Lung (tissue), 17 donors: ENCODE measurements at places on chromosomes 5 and 9.

GRCh38 chr9:116270546-116270945, 117.0 kb downstream of the PAPPA start:
- no peak for DNase-seq

DNA sequence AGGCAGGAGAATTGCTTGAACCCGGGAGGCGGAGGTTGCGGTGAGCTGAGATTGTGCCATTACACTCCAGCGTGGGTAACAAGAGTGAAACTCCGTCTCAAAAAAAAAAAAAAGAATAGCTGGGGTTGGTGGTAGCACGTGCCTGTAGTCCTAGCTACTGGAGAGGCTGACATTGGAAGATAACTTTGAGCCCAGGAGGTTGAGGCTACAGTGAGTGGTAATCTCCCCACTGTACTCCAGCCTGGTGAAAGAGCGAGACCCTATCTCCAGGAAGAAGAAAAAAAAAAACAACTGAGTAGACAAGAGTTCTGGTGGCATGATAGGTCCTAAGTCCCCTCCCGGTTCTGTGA, 26.3 kb downstream of the GOLGA2 start:
- DNase-seq = no peak

- DNase-seq = peak; percentile 17
These were observed 1.0 kb upstream of the CFAP157 start for GRCh38 chr9:127705577-127706379.

GRCh38 chr9:70362952-70363351, 51.5 kb downstream of the KLF9 start:
- DNase-seq = no peak

DNA sequence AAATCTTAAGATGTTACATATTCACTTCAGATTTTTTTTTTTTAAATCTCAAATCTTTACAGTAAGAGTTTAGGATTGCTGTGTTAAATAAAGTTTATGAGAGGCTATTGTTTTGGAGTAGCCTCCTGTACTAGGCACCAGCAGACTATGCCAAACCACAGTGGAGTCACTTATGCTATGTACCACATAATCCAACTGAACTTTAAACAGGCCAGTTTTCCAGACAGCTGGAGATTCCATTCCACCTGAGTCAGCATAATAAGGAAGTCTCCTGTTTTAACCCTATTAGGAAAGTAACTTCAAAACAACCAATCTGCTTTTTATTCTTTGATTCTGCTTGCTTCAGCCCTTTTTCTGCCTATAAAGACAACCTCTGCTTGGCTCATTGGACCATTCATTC, 205.2 kb downstream of the CSNK1G3 start:
- DNase-seq = no peak

- DNase-seq = no peak
These were observed 200.6 kb upstream of the ZNF618 start for GRCh38 chr9:113675475-113675941.

DNA sequence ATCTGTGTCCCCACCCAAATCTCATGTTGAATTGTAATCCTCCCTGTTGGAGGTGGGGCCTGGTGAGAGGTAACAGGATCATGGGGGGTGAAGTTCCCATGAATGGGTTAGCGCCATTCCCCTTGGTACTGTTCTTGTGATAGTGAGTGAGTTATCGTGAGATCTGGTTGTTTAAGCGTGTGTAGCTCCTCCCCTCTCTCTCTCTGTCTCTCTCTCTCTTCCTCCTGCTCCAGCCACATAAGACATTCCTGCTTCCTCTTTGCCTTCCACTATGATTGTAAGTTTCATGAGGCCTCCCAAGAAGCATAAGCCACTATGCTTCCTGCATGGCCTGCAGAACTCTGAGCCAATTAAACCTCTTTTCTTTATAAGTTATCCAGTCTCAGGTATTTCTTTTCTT, 28.8 kb downstream of the C5orf15 start:
- DNase-seq = no peak

GRCh38 chr5:56075361-56075760, 80.6 kb upstream of the IL6ST start:
- DNase-seq = peak; percentile 96

DNA sequence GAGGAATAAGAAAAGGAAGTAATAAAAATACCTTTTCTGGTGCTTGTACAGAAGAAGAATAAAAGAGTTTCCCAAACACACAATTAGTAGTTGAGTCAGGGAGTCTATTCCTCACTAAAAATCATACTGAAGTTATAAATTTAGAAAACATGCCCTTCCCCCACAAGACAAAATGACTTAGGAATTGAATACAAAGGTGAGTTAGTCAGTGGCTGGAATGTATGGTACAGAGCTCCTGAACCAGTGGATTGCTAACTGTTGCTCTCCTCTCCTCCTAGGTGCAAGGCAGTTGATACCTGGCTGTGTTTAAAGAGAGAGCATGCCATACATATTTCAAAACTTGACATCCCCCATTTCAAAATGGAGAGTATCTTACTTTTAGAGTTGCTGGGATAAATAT, 1.9 kb downstream of the GDA start:
- no peak for DNase-seq

GRCh38 chr5:136769093-136769492, 403.7 kb upstream of the TRPC7 start:
- no peak for DNase-seq

DNA sequence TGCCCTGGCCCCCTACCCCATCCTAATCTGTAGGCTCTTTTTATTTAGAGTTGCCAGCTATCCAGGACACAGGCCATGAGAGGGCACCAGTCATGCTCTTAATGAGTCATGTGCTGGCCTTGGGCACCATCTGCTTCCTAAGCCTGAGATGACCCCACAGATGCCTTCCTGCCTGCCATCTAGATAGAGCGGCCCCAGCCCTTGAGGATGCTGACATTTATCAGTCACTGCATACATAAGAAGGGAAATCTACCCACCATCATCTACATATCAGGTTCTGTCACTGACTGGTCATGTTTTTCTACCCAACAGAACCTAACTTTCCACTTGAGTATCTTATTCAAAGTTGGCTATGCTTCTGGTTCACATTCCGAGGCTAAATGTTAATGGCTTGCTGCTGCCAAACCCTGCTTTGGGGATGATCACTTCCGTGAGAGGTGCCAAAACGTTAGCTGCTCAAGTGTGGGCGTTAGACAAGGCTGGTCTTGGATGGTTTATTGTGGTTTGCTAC, 49.9 kb upstream of the TTC23L start:
- DNase-seq = peak; percentile 24

GRCh38 chr9:38096238-38096805, 27.3 kb upstream of the SHB start:
- no peak for DNase-seq

DNA sequence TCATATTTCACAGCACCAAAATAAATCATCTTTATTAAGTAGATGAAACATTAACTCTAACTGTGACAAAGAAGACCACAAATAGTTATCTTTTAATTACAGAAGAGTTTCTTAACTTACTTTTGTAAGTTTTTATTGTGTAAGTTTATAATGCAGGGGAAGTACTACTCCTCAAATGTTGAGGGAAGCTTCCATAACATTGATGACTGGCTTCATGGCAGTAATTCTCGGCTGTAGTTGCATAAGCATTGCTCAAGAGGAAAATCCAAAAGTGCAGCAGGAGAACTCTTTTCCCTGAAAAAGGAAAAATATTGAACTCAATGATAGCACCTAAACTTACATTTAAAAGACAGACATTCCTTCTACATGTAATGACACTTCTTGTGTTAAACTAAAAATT, 4.6 kb downstream of the TSLP start:
- DNase-seq = no peak

GRCh38 chr5:170450061-170450669, 53.7 kb upstream of the KCNIP1 start:
- no peak for DNase-seq

GRCh38 chr5:80937584-80938356, 22.4 kb upstream of the RASGRF2 start:
- DNase-seq = no peak
